Hematopoietic multipotent progenitor cell treated with erythropoietin and hydrocortisone succinate and interleukin-3 and kit ligand, for 15 days (in vitro differentiated cells): ENCODE measurements at places on chromosomes 1 and 21.

GRCh38 chr1:156086256-156086662, 4.0 kb upstream of the MEX3A start:
- DNase-seq, result no peak

DNA sequence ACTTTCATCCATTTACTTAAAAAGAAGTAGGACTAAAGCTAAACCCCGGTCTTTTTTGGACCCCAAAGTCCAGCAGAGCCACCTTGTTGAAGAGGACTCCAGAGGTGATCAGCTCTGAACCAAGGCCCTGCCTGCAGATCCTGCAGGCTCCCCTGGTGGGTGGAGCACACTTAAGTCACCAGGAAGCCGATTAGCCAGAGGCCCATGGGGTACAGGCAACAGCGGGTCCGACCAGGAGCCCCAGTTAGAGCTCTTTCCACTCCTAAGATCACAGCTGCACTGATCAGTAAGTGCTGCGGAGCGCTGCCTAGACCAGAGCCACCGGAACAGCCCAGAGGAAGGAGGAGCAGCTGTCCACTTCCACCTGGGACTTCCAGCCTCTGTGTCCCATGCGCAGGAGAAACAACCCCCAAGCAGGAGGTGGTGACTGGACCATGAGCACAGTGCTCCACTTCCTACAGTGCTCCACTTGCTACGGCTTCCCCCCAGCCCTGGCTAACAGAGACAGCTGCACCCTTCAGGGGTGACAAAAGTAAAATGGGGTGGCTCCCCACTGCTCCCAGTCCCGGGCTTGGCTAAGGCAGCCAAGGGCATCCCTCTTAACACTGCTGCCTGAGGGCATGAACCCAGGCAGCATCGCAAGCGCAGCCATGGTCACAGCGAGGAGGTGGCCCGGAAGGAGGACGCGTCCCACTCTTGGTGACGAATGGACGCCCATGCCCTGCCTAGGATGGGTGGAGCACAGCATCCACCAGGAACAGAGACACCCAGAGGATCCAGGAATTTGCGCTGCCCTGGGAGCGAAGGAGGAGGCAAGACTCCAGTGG, 58.0 kb downstream of the NPHP4 start:
- DNase-seq, result no peak

DNA sequence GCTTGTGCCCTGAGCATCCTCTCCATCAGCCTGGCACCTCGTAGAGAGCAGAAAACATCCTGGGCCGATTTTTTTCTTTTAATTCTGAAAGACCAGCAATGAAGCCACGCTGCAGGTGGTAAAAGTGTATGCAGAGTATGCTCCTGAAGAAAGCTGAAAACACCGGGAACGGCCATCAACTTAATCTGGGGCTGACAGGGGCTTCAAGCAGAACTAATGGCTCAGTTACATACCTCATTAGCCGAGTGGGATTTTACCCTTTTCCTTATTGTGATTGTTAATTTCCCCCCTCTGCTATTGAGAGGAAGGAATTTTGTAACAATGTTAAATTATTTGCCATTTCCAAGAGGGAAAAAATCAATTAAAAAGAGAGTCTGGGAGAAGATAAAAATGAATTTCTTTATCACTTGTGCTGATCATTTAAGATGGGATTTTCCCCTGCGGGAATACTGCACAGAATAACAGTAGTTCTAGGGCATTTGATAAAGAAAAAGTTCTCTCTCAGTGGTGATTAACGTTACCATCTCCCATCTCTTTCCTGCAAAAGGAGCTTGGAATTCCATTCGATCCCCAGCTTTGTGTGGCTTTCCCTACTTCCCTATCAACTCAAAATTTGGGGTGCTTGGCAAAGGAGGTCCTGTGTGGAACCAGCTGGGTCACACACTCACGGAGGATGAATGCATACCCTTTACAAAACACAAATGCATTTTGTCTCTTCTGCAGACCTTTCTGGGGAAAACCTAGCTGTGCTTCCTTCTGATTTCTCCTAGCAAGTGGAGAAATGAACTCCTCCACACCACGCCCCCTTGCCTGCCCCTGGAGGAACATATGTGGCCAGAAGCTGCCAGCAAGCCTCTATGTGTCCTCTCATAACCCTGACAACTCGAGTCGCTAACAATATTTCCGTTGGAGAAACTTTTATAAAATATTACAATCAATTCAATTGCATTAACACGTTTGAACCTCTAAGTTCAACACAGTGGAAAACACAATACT, 70.9 kb downstream of the RRAGC start:
- DNase-seq, result no peak

DNA sequence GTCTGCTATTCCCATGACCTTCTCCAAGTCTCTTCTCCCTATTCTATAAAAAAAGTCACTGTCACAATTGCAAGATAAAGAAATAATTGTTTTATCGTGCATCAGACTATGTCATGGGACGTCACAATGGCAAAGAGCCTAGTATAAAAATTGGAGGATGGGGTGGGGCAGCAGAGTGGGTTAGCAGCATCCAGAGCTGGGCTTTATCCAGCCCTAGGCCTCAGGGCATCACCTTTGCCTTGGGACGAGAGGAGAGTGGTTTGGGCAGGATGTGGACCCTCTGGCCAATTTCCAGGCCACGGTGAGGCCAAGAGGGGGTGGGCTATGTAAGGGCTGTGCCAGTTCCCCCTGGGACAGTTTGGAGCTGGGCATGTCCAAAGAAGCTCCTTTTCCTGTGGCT, 25.7 kb downstream of the WNT4 start:
- DNase-seq, result no peak

- DNase-seq, result no peak
Observed at GRCh38 chr21:14981246-14981645, 83.6 kb downstream of the NRIP1 start.

DNA sequence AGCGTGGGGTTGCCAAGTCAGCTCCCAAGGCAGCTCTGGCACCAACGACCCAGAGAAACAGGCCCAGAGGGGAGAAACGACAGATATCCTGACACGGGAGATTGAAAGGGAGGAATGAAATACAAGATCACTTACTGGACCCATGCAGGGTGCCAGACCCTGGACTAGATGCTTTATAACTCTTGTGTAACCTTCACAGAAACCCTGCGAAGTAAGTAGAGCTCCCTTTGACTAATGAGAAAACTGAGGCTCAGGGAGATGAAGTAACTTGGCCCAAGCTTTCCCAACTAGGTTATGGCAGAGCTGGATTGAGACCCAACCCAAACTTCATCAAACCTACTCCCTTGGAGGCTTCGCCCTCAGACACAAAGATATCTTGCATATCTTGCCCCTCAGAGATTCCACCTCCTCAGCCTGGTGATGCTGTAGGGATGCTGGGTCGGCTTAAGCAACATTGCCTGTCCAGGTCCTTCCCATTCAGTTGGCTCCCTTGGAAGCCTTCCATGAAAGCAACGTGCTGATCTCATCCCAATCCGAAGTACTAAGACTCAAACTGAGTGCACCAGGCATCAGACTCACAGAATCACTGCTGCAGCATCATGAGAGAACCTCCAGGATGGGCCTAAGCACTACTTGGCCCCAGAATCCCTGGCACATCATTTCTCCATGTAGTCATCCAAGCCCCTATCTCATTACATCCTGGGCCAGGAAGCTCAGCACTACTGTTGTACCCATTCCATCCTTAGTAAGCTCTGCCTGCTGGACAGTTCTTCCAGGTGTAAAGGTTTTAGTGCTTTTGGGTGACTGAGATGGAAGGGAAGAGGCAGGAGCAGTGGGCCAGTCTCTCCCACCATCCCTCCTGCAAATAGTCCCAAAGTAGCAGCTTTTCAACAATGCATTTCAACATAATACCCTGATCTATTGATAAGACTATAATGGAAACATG, 1.1 kb upstream of the IGSF9 start:
- no peak for DNase-seq

DNA sequence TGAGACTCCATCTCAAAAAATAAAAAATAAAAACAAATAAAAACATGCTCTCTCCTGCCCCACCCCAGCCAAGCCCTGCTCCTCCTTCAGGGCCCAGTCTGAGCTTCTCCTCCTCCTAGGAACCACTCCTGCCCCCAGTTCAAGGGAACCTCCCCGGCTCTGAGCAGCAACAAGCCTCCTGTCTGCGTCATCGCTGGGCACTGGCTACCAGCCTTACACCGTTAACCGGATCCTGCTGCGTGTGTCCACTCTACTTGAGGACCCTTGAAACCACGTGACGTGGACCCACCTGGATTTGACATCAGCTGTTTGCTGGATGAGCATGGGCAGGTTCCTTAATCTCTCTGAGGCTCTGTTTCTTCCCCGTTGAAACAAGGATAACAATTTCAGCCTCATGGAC, 1.6 kb upstream of the TAS1R2 start:
- no peak for DNase-seq

GRCh38 chr1:213250446-213250845, 199.4 kb downstream of the RPS6KC1 start:
- no peak for DNase-seq

- no peak for DNase-seq
Observed at GRCh38 chr1:79638382-79638781, 631.9 kb upstream of the ADGRL4 start.

GRCh38 chr1:82377201-82377884, 576.6 kb downstream of the ADGRL2 start:
- DNase-seq, result no peak

DNA sequence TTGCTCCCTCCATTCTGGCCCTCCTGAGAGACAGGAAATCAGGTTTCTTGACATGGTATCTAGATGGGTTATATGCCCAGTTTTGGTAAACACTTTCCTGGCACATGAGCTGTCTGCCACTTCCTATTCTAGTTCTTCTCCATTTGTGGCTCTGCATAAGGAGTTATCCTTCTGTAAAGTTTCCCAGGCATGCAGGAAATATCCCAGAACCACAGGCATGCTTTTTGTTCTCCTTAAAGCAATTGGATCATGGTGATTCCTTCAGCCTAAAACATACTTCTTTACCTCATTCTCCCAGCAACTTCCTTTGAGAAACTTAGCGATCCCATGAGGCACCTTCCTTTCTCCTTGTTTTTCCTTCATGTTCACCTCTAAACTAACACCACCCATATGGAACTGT, 199.8 kb downstream of the CRB1 start:
- no peak for DNase-seq

GRCh38 chr1:74396933-74397332, 115.5 kb downstream of the LRRC53 start:
- no peak for DNase-seq

DNA sequence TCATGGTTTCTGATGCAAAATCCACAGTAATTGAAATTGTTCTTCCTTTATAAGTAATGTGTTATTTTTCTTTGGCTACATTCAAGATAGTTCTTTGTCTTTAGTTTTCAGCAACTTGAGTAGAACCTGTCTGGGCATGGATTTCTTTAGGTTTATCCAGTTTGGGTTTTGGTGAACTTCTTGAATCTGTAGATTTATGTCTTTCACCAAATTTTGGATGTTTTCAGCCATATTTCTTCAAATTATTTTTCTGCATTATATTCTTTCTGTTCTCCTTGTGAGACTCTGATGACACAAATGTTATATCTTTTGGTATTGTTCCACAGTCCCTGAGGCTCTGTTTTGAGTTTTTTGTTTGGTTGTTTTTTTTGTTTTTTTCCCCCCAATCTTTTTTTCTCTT, 69.4 kb downstream of the TDRD5 start:
- no peak for DNase-seq

GRCh38 chr1:113857776-113858175, 13.7 kb downstream of the PTPN22 start:
- no peak for DNase-seq

DNA sequence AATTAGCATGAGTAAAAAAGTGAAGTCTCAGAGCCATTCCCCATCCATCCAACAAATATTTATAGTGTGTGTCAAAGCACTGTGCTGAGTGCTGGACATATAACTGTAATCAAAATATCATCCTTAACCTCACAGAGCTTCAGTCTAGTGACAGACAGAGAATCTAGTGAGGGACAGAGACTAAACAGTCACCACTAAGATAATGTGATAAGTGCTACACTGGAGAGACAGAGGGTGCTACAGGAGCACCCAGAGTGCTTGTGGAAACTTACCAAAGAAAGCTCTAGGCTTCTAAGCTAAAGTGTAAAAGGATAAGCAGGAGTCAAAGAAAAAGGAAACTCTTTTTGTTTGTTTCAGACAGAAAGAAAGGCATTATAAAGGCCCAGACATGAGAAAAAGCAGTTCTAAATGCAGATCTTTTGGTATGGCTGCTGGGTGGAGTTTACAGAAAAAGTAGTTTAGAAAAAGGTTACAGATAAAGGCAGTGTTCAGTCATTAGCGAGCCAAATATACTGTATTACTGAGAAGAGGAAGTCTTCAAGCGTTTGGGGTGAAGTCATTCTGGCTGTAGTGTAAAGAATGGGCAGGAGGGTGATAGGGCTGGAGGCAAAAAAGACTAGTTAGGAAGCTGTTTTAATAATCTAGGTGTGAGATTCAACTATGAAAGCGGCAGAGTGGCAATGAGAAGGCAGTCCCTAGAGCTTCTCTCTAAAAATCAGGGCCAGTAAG, 83.8 kb downstream of the SCMH1 start:
- DNase-seq, result no peak
